ENCODE measurements at places on chromosomes 6 and 20. TPM values are rescaled to one million over a fixed set of nuclear protein-coding genes. Genes with fewer than 3 reads are reported as not detected.
A peak's percentile ranks its signal among the peaks of the same experiment; 100 is the strongest.

GRCh38 chr20:32474967-32475811 is 109.9 kb downstream of the NOL4L start:
- peaks cover 42% of the 10 kb centered on the region for H3K4me1 ChIP-seq
- H3K36me3 ChIP-seq: peaks cover 11% of the 10 kb centered on the region
- peak overlapping the region; percentile 89 for H3K27ac ChIP-seq

The MATN4 gene
- not detected for total RNA-seq

The KCNS1 gene
- 0.54 TPM for total RNA-seq

DNA sequence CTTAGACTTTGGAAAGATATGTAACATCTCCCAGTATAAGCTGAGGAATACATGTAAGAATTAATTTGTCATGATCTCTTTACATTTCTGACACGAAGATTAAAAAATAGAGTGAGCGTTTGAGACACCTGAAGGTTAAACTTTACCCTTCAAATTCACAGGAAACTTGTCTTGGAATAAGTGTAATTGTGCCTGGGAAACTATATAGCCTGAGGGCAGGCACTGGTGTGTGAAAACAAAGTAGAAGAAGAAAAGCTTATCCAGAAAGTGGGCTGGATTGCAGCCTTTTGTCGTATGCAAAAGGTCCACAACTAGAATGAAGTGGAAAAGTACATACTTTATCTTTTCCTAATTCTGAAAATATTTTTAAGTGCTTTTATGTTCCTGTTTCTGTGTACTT is 275.7 kb upstream of the TCF21 start:
- H3K36me3 ChIP-seq: no peaks in the 10 kb centered on the region
- DNase-seq: no peak
- H3K27me3 ChIP-seq: no peaks in the 10 kb centered on the region
- peaks cover 23% of the 10 kb centered on the region for H3K4me1 ChIP-seq

DNA sequence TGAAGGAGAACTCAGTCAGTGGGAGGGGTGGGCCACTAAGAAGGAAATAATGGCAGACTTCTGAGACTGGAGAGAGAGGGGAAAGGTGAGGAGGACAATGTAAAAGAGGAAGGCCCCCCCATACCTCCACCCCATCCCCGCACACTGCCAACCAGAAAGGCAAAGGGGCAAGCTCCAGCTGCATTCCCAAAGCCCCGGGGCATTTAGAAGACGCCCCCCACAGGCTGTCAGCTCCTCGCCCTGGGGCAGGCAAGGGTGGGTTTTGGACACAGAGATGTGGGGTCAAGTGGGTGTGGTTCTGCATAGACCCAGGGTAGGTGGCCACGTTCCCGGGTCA is 20.8 kb upstream of the SLC22A7 start:
- no peaks in the 10 kb centered on the region for H3K36me3 ChIP-seq
- H3K4me3 ChIP-seq: no peak overlapping the region
- peaks cover 42% of the 10 kb centered on the region for H3K27me3 ChIP-seq
- DNase-seq: no peak
- peaks cover 10% of the 10 kb centered on the region for H3K4me1 ChIP-seq
- H3K27ac ChIP-seq: no peak overlapping the region

DNA sequence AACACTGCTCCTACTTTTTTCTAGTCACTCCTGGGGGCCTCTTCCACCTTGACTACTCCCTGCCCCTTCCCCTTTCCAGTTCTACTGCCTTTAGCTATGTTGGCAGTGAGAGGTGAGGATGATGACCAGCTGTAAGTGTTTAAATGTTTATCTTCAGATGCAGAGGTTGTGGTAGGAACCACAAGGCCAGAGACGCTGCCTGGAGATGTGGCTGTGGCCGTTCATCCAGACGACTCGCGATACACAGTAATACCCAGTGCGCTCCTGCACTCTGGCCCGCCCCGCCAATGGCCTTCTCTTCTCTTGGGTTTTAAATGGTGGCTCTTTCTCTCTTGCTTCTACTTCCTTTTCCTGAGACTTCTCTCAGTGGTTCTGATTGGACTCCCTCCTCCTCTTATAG is 4.6 kb downstream of the VARS2 start:
- peaks cover 10% of the 10 kb centered on the region for H3K4me1 ChIP-seq
- no peak overlapping the region for H3K4me3 ChIP-seq
- DNase-seq: no peak
- no peak overlapping the region for H3K27ac ChIP-seq

The KCNK16 gene
- not detected for total RNA-seq

DNA sequence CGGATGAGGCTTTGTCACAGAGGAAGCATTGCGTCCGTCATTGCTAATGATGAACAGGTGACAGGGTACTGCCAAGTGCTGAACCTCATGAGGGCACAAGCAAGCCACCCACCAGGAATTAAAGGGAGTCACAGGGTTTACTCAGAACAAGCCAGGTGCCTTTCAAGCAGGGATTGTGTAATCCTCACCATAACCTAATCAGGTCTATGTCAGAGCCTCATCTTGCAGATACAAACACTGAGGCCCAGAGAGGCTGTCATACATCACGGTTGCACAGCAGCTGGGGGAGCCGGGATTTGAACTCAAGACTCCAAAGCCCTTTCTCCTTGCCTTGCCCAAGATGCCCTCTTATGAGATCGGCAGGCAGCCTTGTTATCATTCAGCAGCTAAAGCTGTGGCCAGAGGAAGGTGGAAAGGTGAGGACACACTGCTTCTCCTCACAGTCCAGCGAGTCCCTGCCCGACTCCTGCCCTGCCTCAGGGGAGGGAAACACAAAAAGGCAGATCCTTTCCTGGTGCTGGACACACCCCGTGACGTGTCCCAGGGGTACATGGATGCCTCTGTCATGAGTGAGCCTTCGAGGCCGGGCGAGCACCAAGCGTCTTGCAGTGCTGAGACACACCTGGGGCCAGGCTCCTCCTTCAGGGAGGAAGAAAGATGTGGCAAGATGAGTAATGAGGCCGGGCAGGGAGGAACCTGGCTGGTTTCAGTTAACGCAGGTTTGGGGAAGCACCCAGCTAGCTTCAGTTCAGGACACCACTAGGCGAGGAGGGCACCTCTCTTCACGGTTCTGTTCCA is 214.9 kb downstream of the LY86 start:
- H3K4me1 ChIP-seq: no peaks in the 10 kb centered on the region
- DNase-seq: no peak
- H3K27me3 ChIP-seq: peaks cover 15% of the 10 kb centered on the region
- H3K36me3 ChIP-seq: no peaks in the 10 kb centered on the region

The HSPA1L gene
- total RNA-seq: 1.3 TPM

DNA sequence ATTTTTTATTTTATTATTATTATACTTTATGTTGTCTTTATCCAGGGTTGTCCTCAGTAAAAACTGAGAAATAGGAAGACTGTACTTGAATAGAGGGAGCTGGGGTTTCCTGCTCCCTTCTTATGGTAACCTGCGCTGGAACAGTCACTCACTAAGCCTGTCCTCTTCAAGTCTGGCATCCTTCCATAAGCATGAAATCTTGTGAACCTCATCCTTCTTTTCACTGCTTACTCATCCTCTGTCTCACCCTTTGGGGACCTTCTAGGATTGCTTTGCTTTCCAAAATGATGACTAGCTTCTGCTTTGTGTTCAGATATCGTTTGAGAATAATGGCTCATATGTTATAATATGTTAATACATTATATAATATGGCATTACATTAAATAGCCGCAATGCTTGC is 90.6 kb downstream of the C6orf118 start:
- H3K27ac ChIP-seq: no peak overlapping the region
- H3K4me3 ChIP-seq: no peak overlapping the region
- no peaks in the 10 kb centered on the region for H3K36me3 ChIP-seq
- H3K27me3 ChIP-seq: no peaks in the 10 kb centered on the region
- DNase-seq: no peak

DNA sequence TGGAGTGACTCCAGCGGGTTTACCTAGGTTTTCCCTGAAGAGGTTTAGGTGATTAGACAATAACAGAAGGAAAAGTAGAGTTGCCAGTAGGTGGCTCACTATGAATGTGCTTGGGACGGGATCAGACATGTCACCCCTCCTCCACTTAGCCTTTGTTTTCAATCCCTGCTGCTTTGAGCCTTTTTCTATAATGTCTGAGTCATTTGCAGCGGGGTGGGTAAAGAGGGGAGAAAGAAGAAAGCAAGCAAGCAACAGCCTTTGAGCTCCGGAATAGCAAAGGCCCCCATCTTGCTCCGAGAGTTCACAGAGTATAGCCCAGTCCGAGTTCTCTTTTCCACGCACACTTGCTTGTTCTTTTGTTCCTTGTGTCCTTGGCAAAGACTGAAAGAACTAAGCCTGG is 129.1 kb downstream of the PACRG start:
- H3K27ac ChIP-seq: no peak overlapping the region
- no peaks in the 10 kb centered on the region for H3K27me3 ChIP-seq
- peak overlapping the region; percentile 22 for H3K4me3 ChIP-seq
- H3K4me1 ChIP-seq: no peaks in the 10 kb centered on the region

The PACRG gene
- not detected for total RNA-seq

The CCDC28A gene
- total RNA-seq: 8.9 TPM

The TUBB1 gene
- not detected for total RNA-seq

The RBM39 gene
- total RNA-seq: 166 TPM

The ENPP1 gene
- 38.9 TPM for total RNA-seq

The HTR1B gene
- under 0.01 TPM for total RNA-seq

DNA sequence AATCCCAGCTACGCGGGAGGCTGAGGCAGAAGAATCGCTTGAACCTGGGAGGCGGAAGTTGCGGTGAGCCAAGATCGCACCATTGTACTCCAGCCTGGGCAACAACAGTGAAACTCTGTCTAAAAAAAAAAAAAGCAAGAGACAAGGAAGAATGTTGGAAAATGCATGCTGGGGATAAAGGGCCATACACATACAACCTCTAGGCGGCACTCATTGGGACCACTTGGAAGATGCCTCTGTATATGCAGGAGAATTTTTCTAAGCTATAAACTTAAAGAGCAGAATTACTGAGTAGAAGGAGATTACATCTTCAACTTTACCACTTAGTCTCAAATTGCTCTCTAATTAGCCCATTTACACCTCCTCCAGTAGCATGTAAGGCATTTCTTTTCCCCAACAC is 42.8 kb downstream of the ZBTB9 start:
- peaks cover 12% of the 10 kb centered on the region for H3K27me3 ChIP-seq
- no peak for DNase-seq
- no peaks in the 10 kb centered on the region for H3K36me3 ChIP-seq
- H3K4me3 ChIP-seq: no peak overlapping the region

DNA sequence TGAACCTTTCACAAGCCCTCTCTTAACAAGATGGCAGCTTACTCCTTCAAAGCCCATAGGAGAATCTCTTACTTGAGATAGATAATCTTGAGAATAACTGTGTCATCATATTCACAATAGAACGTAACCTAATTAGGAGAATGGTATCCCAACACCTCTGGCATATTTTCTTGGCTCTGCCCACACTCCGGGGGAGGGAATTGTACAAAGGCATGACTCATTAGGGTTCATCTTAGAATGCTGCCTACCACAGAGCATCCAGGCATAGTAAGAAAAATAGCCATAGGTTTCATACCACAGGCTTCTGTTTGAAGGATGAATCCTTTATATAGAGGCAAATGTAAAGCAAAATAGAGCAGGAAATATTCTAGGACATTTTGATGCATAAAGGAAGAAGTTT is 1100.6 kb upstream of the CITED2 start:
- H3K4me3 ChIP-seq: no peak overlapping the region
- no peaks in the 10 kb centered on the region for H3K4me1 ChIP-seq
- H3K27ac ChIP-seq: no peak overlapping the region

The ACOT8 gene
- 29.8 TPM for total RNA-seq

GRCh38 chr20:43983359-43983758 is 68.7 kb downstream of the TOX2 start:
- no peak overlapping the region for H3K4me3 ChIP-seq
- DNase-seq: no peak
- H3K27ac ChIP-seq: no peak overlapping the region

The AKAP12 gene
- total RNA-seq: 176 TPM

GRCh38 chr20:58447511-58448391 is 58.7 kb downstream of the VAPB start:
- no peak overlapping the region for H3K4me3 ChIP-seq
- peak; percentile 58 for DNase-seq
- H3K27ac ChIP-seq: no peak overlapping the region
- peaks cover 27% of the 10 kb centered on the region for H3K36me3 ChIP-seq
